Ascending aorta (tissue), 2 donors: ENCODE measurements at places on chromosomes 13 and 19.
A peak's percentile ranks its signal among the peaks of the same experiment; 100 is the strongest.

GRCh38 chr19:18167975-18168645 is 5.5 kb upstream of the IFI30 start:
- DNase-seq = no peak

DNA sequence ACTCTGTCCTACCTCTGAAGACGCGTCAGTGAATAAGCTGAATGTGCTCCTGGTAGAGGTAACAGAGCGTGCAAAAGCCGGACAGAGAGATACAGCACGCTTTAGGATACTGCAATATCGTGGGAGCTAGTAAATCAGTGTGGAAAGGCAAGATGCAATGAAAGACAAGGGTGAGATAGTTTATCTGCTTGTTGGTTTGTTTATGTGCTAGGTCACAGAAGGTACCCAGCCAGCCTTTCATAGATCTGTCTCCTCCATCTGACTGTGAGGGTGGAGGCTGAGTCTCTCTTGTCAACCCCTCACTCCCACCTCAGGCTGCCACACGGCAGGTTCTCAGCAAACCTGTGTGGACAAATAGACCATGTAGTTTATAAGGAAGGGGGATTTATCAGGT is 904 bp upstream of the GIPC1 start:
- DNase-seq = no peak

GRCh38 chr19:13729859-13730258 is 34.5 kb upstream of the MRI1 start:
- DNase-seq = no peak

DNA sequence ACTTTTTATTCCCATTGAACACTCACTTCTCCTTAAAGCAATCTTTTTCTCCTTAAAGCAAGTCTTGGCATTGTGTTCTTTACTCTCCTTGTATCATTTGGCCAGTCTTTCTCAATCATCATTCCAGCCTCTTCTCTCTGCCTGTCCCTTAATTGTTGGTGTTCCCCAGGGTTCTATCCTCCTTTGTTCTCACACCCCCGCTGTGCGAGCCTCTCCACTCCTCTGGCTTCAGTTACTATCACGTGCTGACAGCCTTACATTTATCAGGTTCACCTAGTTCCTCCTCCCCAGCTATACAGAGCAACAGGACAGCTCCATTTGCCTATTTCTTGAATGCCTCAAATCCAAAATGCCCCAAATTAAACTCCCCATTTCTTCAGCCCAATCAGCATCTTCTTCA is 24.6 kb downstream of the CYSLTR2 start:
- no peak for DNase-seq

- DNase-seq = no peak
Observed at GRCh38 chr13:113785051-113786010, 26.3 kb downstream of the TMEM255B start.

DNA sequence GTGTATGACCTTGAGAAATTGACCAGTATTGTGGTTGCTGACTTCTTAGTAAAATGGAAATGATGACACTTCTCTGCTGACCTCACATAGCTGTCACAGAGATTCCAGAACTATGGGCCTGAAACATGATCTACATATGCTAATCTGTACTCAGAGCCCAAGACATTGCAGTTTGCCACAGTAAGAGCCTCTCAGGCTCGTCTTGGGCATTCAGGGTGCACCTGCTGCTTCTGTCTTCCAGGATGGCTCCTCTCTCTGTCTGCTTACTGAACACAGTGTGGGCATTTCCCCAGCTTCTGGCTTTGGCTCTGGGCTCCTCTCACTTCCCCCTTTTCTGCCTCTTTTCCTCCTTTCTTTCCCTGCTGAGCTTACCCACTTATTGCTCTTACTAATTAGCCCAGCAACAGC is 22.3 kb upstream of the SLC46A3 start:
- no peak for DNase-seq

DNA sequence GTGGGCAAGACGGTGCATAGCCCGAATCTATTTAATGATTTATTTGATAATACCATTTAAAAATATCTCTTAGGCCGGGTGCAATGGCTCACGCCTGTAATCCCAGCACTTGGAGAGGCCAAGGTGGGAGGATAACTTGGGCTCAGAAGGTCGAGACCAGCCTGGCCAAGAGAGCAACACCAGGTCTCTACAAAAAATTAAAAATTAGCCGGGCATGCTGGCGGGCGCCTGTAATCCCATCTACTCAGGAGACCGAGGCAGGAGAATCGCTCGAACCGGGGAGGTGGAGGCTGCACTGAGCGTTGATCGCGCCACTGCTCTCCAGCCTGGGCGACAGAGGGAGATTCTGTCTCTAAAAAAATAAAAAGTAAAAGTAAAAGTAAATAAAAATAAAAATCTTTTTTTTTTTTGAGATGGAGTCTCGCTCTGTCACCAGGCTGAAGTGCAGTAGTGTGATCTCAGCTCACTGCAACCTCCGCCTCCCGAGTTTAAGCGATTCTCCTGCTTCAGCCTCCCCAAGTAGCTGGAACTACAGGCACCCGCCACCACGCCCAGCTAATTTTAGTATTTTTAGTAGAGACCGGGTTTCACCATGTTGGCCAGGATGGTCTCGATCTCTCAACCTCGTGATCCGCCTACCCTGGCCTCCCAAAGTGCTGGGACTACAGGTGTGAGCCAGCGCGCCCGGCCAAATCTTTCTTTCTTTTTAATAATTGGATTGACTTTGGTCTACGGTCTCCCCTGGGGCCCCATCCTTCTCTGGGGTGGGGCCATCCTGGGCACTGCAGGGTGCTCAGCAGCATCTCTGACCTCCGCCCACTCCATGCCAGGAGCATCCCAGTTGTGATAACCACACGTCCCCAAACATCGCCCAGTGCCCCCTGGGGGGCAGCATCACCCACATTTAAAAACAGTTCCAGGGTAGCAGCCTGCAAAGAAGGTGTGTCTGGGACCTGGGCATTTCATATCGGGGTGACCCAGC is 90.7 kb downstream of the GNG7 start:
- DNase-seq = no peak

GRCh38 chr19:10670876-10671804 is 17.0 kb downstream of the ILF3 start:
- no peak for DNase-seq

DNA sequence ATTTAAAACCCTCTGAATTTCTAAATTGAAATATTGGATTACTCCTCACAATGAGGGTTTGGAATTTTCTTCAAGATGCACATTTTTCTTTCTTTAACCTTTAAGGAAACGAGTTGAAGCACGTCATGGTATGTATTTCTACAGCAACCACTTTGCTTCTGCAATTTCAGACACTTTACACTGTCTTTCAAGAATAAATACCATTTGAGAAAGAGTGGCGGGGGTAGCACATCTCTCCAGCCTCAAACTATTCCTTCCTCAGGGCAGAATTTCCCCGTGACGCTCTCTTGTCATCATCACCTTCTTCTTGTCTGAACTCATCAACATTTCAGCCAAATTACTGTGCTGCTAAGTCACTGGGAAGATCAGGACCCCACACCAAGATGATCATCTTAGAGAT is 1073.4 kb downstream of the EFNB2 start:
- no peak for DNase-seq

DNA sequence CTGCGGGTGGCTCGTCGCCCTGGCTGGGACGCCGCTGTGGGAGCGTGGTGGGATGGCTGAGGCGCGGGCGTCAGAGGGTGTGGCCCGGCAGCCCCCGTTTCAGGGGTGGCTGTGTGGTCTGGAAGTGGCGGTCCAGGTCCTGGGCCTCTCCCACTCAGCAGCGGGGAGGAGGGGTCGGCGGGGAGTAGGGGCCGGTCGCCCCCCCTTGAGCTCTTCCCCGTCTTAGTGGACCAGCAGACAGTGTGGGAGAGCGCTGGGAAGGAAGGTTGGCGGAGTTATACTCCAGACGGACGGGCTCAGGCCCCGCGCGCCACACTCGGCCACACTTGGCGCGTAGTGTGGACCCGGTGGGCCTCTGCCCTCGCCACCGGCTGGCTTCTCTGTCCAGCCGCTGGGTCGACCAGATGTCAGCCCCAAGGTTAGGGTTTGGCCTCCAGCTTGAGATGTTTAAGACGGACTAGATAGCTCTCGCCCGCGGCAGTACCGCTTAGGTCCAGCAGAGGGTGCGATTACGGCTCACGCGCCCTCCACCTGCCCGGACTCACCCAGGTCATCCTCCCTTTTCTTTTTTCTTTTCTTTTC is 21.7 kb upstream of the ZNF429 start:
- DNase-seq = no peak

DNA sequence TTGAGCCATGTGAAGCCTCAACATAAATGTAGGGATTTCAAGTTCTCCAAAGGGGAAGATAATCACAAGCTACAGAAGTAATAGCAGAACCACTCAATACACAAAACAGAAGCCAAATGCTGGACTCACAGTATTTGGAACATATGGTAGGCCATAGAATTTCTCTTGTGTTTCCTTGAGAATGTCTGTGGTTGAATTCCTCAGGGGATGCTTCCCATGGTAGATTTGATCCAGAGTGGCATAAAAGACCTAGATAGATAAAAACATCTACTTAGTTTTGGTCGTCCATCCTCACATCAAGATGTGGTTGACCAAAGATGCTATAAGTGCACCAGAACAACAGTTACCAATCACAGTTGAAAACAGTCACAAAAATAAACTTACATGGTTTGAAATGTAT is 83.4 kb downstream of the MIPEP start:
- DNase-seq = no peak

GRCh38 chr19:17393002-17393401 is 994 bp downstream of the CCDC194 start:
- no peak for DNase-seq

GRCh38 chr13:99227909-99228688 is 27.4 kb downstream of the UBAC2 start:
- no peak for DNase-seq

DNA sequence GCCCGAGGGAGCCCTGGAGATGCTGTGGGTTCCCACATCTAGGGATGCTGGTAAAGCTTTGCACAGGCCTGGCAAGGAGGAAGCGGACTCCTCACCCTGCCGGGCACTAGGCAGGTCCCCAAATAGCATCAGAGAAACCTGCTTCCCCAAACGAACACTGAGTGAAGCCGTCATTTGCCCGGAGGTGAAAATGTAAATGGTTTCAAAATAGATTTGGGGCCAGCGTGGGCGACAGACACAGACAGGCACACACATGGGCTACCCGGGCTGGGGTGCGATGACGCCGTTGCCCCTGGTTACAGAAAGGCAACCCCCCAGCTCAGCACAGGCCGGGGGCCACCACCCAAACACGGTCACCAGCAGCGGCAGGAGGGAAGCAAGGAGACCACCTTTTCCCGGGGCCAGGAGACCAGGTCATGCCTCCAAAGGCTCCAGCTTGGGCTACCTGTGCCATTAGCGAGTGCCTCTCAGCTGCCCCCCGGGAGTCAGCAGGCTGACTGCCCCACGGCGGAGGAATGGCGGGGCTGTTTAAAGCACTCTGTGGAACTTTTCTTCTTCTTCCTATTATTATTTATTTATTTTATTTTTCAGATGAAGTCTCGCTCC is 47.5 kb upstream of the NDUFS7 start:
- DNase-seq = no peak

DNA sequence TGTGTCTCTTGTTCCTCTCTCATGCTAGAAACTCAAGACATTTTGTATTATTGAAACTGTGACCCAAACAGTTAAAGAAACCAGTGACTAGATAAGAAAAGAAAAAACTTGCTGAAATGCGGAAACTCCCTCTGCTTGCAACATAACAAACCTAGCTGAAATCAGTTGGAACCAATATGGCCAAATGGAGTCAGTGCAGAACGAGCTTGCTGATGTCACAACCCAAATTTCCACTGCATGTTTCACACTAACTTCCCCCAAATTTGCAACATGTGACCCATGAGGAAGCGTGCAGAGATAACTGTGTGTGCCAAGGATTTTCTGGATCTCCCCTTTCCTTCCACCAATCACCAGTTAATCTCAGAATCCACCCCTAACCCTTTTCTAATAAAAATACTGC is 208.0 kb downstream of the DLEU7 start:
- DNase-seq = peak; percentile 14

GRCh38 chr19:752652-753517 is 2.0 kb downstream of the MISP start:
- no peak for DNase-seq

DNA sequence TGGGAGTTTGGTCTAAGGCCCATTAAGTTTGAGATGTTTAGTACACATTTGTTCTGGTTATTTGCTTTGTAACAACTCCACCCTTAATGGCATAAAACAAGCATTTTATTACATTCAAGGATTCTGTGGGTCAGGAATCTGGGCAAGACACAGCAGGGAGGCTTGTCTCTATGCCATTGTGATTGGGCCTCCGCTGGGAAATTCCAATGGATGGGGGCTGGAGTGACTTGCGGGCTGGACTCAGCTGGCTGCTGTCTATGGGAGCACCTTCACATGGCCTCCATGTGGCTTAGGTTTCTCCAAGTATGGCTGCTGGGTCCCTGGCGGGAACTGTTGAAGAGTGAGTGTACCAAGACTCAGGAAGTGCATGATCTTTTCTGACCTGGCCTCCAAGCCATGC is 159.0 kb downstream of the PAN3 start:
- no peak for DNase-seq

- DNase-seq = no peak
Observed at GRCh38 chr13:53238261-53238660, 209.6 kb downstream of the OLFM4 start.

GRCh38 chr13:108947551-108948030 is 318.2 kb downstream of the MYO16 start:
- DNase-seq = no peak

- no peak for DNase-seq
Observed at GRCh38 chr13:93364166-93364565, 137.6 kb downstream of the GPC6 start.

- peak; percentile 98 for DNase-seq
Observed at GRCh38 chr19:13847407-13848339, 29.3 kb upstream of the NANOS3 start.

- no peak for DNase-seq
Observed at GRCh38 chr13:39688278-39688677, 32.8 kb downstream of the COG6 start.

DNA sequence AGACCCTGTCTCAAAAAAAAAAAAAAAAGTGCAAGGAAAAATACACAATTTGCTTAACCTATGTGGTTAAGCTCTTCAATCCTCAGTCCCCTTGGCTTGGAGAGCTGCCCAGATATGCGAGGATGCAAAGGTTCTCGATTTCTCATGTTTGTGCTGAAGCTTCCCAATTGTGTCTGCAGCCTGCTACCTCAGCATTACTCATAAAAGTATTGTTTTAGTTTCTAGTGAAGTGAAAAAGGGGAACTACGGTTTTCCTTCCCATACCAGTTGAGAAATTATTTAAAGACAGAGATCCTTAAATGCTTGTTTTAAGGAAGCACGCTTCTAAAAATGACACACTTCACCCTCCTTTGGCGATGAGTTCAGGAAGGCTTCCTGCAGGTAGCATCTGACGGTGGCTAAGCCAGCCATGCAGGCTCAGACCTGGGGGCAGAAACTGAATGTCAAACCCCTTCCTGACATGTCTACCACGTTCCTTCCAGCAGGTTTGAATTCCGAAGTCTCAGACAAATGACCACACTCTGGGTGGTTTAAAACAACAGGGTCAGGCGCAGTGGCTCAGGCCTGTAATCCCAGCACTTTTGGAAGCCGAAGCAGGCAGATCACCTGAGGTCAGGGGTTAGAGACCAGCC is 47.9 kb downstream of the RUBCNL start:
- DNase-seq = no peak
